ENCODE measurements at places on chromosomes 12 and 14.

GRCh38 chr14:96090441-96091148 lies 51.4 kb downstream of the C14orf132 start:
- DNase-seq: peak; percentile 56

GRCh38 chr12:31222620-31223222 lies 103.2 kb downstream of the SINHCAF start:
- DNase-seq: peak; percentile 55

- DNase-seq: no peak
Measured at GRCh38 chr14:36067428-36068187, 108.9 kb downstream of the PTCSC3 start.

DNA sequence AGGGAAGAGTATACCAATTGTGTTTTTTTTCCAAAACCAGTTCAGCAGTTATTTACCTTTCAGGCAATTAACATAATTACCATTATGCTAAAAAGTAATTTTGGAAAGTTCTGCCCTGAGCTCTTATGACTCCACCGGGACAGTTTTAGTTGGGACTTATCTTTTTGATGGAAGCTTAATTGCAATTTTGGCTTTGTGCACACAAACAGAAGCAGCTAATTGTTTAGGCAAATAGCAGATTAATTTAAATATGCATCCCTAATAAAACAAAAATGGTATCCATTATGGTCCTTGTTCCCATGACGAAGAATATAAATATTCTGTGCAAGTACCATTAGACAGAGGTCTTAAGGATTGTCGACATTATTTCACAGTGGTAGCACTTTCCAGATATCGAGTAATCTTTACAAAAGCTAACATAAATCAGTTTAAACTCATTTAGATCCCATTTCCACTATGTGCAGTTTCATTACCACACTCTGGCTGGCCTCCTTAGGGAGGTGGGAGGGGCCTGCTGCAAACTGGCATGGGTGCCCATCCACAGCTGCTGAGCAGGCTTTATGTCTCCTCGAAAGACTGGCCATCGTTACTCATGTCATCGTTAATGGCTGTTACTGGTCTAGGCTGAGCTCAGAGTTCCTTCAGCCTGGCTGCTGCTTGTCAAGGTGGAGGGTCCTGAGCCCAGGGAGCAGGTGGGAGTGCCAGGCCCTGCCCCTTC lies 68.2 kb downstream of the FBXW8 start:
- no peak for DNase-seq

DNA sequence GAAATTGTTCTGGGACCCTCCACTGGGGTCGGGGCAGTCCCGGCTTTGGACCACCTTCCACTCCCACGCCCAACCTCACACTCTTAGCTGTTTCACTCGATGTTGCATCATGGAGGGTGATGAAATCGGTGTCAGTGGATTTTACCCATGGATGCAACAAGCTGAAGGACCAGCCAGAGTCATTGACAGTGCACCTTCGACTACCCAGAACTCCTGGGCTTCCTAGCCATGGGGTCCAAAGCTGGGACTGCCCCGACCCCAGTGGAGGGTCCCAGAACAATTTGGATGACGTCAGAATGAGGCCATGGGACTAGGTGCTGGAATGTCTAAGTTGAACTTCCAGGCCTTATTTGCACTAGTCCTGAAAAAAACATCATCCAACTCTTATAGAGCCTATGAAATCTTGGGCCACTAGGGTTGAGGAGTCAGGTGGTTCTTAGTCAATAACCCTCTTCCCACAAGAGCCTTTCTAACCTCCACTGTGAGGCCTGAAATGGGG lies 882 bp upstream of the IL23A start:
- no peak for DNase-seq

- DNase-seq: no peak
Measured at GRCh38 chr12:13203034-13203922, 6.8 kb downstream of the EMP1 start.

GRCh38 chr14:48398675-48399282 lies 723.4 kb upstream of the MDGA2 start:
- no peak for DNase-seq

DNA sequence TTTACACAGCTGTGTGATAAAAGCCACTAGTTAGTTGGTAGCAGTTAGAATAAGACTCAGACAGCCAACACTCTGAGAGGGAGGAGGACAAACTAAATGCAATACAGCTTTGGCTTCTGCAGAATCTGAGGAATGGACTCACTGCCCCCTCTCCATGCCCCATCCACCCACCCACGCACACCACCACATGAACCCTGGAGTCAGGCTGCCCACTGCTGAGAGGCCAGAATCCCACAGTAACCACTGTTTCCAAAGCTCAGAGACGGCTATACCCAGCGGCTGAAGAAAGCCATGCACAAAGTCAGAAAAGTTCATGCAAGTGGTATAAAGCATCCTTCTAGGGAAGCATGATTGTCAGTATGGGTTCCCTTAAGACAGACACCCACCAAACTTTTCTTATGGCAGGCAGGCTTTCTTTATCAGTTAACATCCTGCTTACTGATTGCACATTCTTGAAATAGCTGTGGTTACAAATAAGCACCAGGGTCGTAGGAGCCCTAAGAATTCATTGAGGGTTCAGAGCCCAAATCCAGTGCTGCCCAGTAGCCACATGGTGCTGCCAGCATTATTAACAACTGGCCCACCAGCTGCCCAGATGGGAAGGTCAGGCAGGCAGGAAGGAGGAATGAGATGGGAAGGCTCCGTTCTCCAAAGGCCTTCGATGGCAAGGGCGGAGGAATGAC lies 61.5 kb downstream of the NT5DC3 start:
- DNase-seq: no peak

- no peak for DNase-seq
Measured at GRCh38 chr12:24839268-24839791, 109.6 kb downstream of the BCAT1 start.

DNA sequence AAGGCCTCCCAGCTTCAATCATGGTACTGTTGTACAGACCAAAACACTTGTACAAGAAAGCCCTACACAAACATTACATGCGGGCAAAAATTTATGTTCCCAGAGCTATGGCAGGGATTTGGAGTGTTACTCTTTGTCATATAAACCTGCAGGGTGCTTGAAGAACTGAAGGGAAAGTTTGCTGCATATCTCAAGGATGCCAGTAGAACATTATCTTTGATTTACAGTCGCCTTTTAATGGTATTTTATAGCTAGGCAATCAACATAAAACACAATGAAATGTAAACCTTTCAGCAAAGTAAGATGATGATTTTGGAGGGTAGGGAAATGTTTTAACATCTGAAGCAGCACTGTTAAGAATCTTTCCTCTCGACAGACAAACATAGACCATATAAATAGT lies 305.6 kb downstream of the KCNH5 start:
- DNase-seq: no peak

DNA sequence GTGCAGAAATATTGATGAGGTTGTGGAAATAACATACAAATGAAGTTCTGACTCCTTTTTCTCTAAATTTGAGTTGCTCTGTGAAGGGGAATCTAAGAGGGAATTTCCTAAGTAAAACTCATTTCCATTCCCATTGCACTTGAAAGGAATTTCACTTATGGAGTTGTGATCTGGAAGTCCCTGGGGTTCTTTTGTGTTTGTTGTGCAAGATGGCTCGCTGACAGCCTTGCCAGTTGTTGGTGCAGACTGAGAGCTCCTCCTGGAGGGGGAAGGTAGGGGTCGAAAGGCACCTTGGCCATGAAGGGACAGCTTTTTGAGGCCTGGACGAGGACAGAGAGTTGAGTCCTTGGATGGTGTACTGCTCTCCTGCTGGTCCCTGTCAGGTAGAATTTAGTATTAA lies 72.0 kb downstream of the C12orf56 start:
- no peak for DNase-seq

- no peak for DNase-seq
Measured at GRCh38 chr12:89833337-89834252, 125.0 kb upstream of the ATP2B1 start.

All from posterior cingulate gyrus (tissue), 11 donors.